ENCODE measurements at places on chromosomes 7 and 10.

DNA sequence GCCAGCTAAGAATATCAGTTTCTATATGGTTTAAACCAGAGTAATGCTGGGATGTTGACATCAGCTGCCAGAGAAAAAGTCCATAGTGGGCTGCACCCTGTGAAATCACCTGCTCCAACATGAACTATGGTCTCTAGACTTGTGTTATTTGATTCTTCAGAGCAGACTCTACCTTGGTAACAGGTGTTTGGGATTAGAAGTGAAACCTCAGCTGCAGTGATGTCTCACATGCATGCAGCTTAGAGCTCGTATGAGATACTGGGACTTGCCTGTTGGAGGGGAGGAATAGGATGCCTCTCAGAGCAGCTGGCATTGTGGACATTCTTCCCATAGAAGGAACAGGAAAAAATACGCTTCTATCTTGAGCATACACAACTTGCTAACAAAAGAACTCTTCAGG lies 287.1 kb upstream of the CSTF2T start:
- no peak for DNase-seq

- no peak for DNase-seq
Observed at GRCh38 chr10:132373241-132373955, 23.6 kb upstream of the PWWP2B start.

- no peak for DNase-seq
Observed at GRCh38 chr7:123220396-123220795, 20.6 kb upstream of the SLC13A1 start.

DNA sequence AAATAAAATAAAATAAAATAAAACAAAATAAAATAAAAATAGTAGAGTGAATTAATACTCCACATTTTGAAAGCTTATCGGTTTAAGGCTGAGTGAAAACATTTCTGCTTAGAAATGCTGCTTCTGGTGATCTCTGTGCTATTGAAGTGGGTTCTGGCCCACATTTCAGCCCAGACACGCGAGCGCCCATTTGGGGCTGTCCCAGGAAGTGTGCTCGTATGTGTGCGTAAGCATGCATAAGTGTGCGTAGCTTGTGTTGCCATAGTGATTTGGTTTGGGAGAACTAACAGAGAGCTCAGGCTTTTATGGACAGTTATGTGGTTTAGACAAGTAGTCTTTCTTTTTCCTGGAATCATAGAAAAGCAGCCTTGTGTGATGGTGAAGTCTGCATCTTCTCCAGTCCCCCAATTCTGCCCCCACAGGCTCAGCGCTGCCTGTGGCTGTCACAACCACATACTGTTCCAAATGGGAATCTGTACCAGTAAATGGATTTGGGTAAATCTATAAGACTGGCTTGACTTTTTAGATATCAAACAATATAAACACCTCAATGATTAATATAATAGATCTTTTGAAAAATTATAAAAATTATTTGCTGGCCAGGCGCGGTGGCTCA lies 29.8 kb upstream of the PURB start:
- DNase-seq = no peak

DNA sequence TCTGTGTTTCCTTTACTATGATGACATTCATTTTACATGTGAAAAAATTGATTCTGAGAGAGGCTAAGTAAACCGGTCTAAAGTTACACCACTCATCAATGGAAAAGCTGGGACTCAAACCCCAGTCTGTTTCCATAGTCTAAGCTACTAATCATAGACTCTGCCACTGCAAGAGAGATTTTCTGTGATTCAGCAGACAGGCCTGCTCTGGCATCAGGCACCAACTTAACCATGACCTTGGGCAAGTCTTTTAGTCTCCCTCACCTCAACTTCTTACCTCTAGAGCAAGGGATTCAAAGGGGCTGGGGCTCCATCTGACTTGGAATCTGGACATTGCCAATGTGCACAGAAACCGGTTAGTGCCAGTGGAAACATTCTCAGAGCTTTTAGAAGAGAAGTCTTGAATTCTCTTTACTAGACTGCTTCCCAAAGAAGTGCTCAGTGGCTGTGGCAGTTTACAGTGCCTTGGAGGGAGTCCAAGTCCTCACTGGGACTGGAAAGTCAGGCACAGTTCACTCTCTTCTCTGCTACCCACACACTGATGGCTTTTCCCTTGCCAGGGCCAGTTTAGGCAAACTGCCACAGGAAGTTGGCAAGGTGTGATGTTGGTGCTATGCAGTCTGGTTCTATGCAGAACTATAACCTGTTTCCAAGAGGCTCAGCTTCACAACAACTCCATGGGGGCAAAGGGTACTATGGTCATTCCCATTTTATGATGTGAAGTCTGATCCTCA lies 4.5 kb upstream of the BLNK start:
- DNase-seq = no peak

All from fibroblast of skin of left quadriceps (primary cell).